ENCODE measurements at places on chromosomes 16 and 17.

- DNase-seq = no peak
Measured at GRCh38 chr16:12099451-12100123, 123.1 kb downstream of the SNX29 start.

GRCh38 chr17:2237521-2237921, 66.1 kb downstream of the SMG6 start:
- DNase-seq = no peak

GRCh38 chr16:88649195-88649923, 1.5 kb downstream of the CYBA start:
- DNase-seq = peak; percentile 33

GRCh38 chr17:45784741-45785479, 790 bp downstream of the CRHR1 start:
- DNase-seq = no peak

- DNase-seq = no peak
Measured at GRCh38 chr17:20202141-20202621, 193.0 kb downstream of the SPECC1 start.

GRCh38 chr17:79993390-79994227, 42.1 kb downstream of the TBC1D16 start:
- peak; percentile 73 for DNase-seq

GRCh38 chr16:55559933-55560516, 6.5 kb upstream of the CAPNS2 start:
- no peak for DNase-seq

- no peak for DNase-seq
Measured at GRCh38 chr17:35166526-35166925, 18.9 kb downstream of the UNC45B start.

DNA sequence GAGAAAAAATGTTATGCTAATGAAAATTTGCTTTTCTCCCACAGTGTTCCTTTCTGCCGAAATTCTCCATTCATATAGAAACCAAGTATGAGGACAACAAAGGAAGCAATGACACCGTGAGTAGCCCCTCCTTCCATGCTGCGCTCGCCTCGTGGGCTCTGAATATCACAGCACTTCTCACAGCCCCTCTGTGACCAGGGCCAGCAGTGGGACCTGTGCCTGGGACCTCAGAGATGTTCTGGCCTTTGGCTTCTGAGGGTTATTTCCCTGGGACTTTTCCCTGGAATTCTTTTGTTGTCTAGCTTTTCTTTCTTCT, 139.6 kb upstream of the NOL11 start:
- DNase-seq = no peak

DNA sequence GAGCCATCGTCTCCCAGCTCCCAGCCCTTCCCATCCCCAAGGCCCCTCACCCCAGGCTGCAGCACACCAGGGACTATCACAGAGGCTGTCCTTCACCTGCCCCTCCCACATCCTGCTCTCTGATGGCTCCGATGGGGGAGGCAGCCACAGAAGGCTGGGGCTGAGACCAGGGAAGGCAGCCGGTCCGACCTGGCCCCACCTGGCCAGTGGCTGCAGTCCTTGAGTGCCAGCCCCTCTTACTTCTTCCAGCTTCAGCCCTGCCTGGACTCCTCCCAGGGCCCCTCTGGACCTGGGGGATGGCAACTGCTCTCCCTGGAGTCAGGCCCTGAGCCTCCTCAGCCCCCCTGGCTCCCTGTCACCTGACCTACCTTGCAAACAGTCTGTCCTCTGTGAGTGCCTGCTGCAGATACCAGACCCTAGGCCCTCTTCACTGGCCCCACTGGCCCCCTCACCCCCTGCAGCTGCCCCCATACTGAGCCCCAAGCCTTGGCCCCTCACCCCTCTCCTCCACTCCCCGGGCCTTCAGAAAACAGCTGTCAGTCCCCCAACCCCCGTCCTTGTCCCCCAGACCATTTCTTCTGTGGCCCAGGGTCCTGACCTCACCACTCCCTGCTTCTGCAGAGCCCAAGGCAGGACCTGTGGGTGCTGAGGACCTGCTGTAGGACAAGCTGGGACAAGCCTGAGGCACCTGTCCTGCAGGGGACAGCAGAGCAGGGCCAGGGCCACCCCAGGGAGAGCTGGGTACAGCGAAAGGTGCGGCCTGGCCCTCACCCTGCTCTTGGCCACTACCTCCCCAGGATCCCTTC, 12.6 kb upstream of the SRRM2 start:
- DNase-seq = no peak

DNA sequence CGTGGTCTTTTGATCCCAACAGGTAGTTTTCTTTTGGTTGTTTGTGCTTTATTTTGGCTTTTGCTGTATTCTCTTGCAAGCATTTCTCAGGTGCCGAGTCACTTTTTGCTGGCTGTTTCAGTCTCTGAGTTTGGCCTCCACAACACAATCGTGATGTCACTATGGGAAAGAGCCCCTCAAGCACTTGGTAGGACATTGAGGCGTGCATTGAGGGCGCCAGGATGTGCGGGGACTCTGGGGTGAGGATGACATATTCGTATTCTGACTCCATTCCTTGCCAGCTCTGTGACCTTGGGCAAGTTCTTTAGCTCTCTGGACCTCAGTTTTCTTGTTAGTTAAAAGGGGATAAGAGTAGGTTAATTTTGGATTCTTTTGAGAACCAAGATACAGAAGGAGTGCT, 13.0 kb downstream of the KSR1 start:
- no peak for DNase-seq
